Right ventricle myocardium inferior (tissue), 1 donor: ENCODE measurements at places on chromosomes 12 and 14.

- no peak for DNase-seq
Measured at GRCh38 chr14:33505266-33505962, 445.5 kb downstream of the EGLN3 start.

DNA sequence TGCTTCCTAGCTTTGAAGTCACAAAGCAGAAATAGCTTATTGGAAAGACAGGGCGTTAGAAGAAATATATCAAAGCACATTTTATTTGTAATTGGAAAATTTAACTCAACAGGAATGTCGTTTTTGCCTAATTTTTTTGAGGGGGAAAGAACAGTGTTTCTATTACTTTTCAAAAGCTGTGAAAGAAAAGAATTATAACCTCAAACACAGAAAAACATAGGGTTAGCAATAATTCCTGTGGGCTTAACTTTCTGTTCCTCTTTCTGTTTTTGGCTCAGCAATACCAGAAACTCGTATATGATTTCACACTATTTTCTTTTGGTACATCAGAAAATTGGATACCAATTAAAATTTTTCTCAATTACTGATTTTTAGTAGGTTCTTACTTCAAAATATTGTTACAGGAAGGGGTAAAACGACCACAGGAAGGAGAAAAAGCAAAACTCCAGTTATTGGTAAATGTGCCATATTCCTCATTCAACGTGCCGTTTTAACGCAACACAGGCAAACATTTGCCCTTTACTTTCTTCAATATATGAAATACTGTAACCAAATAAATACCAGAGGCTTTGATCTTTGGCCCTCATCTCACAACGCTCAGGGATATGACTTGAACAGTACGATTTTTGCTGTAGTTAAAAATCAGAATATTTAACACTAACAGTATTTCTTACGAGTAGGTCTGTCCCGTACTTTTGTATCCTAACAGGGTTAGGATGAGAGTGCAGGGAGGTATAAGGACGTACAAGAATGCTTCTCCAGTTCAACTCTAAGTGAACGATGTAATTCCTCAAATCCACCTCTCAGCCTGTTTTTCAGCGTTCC is 1.3 kb upstream of the RNU6-7 start:
- no peak for DNase-seq

DNA sequence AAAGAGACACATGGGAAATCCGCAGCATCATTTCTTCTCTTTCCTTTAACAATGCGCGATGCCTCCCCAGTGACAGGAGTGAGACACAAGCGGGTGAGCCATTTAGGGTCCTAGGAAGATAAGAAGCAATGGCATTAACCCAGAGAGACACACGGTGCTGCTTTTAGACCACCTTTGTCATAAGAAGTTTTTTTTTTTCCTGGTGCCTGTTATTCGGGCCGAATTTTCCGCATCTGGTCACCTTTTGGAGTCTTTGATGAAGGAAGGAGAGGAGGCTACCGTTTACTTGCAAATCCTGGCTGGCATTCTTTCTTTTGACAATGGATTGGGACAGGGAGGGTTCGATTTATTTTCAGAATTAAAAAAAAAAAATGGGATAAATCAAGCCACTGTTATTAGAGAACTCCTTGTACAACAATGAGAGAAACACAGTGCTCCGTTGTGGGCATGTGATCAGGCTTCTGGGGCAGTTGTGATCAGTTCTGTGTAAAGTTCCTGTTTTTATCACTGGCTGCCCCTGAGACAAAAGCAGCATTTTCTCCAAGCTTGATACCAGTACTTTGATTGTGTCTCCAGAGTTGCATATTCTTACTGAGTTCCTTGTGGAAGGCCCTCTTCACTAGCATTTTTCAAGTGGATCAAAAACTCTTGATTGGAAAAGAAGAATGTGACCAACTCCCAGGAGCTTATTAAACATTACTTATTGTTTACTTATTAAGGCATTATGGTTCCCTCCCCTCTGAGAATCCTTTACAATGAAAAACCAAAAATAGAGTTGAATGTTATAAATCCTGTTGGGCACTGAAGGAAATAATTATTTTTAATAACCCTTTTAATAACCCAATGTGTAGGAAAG is 1.1 kb downstream of the DIP2B start:
- no peak for DNase-seq

DNA sequence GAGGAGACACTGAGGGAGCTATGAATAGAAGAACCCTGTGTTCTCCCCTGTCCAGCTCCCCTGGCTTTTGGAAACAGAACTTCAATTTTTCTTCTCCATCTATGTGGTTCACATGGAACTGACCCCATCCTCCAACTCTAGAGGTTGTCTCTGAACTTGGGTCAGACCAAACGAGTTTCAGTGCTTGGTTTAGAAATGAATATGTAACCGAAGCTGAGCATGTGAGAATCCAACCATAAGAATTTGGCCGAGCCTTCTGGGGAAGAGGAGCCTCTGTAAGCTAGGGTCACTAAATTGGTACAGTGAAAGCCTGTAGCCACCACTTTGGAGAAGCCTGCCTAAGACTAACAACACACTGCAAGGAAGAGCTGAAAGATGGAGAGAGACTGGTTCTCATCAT is 464.4 kb downstream of the ZFP36L1 start:
- no peak for DNase-seq

GRCh38 chr12:128811806-128812205 is 12.0 kb downstream of the SLC15A4 start:
- no peak for DNase-seq

- DNase-seq, result peak; percentile 94
Measured at GRCh38 chr12:124914392-124915238, at the start of gene UBC. UBC (minus strand) TSS chr12:124914650; CDS start chr12:124913771, 879 bp downstream.

DNA sequence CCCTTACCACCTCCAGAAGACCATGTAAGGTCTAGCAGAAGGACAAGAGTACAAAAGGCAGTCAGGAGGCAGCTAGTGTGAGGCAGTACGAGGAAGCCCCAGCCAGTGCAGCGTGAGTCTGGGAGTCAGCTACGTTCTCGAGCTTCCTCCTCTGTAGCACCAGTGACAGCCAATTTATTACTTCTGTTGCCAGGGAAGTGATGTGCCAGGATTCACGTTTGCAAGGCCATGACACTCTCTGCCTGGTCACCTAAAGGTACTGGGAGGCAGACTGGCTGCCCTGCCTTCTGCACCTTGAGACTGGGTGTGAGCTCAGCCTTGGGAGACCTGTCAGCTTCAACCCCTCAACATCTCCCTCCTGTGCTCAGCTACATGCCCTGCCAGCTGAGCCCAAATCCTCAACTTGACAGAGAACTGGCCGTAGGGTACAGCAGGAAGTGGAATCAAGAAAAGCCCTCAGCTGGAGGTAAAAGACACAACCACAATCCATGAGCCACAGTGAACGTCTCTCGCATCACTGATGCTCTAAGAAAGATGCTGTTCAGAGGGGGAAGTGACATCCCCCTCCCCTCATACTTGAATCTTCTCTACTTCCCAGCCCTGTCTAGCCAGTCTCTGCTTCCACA is 182.5 kb upstream of the RGS6 start:
- DNase-seq, result no peak

DNA sequence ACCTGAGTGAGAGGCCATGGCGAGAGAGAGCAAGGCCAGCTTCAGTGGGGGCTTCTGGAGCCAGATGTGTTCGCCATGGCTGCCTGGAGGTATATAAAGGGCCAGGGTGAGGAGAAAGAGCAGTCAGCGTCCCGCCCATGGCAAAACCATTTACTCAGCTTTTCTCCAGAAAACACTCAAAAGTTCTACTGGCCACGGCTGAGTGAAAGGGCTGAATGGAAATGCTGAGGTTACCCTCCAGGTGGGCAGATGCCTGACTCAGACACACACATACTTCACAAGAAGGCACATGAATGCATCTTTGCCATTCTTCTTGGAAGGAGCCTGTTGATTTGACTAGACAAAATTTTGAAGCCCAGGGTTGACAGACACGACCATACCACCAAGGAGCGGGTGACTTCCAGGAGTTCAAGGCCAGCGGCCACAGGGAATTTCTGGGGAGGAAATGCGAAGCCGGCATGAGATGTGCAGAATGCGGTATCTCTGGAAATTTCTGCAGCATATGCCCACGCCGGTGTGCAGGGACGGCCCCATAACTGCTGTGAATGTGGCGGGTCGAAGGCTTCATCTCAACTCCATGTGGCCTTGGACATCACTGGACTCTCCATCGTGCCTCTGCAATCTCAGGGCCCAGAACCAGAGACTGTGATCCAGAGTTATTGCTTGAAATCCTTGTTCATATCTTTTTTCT is at the start of gene IL31:
Gene IL31 (minus strand): TSS at position 67 of the 691 bp plus-strand sequence. CDS start 49 bp downstream, at position 18.
- no peak for DNase-seq

DNA sequence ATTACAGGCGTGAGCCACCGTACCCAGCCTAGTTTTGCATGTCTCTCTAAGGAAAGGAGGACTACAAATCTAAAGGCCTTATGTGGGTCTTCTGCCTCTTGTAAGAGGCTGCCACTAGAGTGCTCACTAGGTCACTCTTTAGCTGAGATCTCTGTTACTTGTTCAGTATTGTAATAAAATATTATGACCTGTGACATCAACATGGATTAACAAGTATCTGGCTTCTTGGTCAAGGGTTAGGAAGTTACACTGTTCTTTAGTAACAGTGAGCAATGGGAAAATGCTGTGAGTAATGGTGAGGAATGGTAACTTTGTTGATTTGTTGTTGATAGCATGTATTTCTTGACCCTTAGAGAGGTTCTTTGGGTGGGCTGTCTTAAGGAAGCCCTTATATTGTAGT is 50.5 kb downstream of the ERC1 start:
- no peak for DNase-seq

- DNase-seq, result no peak
Measured at GRCh38 chr14:44341116-44341515, 166.0 kb downstream of the FSCB start.
